ENCODE measurements at places on chromosomes 6 and 20. TPM values are rescaled to one million over a fixed set of nuclear protein-coding genes. Genes with fewer than 3 reads are reported as not detected.
A peak's percentile ranks its signal among the peaks of the same experiment; 100 is the strongest.

FBXO5 gene
- 80.7 TPM for total RNA-seq

RAB23 gene
- total RNA-seq, result 43.7 TPM

TSPO2 gene
- not detected for total RNA-seq

OVOL2 gene
- total RNA-seq, result 0.62 TPM

KPNA5 gene
- total RNA-seq, result 26.0 TPM

CYP39A1 gene
- 7.1 TPM for total RNA-seq

RIMS1 gene
- 2.5 TPM for total RNA-seq

FUT9 gene
- total RNA-seq, result 6.3 TPM

PRDM1 gene
- 0.37 TPM for total RNA-seq

CHRNA4 gene
- not detected for total RNA-seq

MCHR2 gene
- total RNA-seq, result not detected

MAN1A1 gene
- 4.0 TPM for total RNA-seq

ZNF311 gene
- 2.0 TPM for total RNA-seq

DNA sequence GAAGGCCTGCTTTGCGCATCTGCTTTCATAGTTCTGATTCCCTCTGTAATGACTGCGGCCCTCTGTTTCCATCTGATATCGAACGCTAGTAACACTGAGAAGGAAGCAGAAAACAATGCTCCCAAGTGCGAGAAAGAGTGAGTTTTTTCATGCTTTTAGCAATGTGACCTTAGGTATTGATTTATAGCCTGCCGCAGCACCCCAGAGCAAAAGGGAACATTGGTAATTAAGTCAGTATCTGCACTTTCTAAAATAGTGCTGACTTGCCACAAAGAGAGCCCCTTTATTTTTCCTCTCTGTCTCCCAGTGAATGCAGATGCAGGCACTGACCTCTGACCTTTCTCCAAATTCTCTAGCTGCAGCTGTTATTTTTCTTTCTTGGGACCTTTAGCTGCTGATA lies 129.8 kb downstream of the HDGFL1 start:
- peak; percentile 56 for DNase-seq

GRCh38 chr6:3068329-3069214 lies at the start of gene RIPK1:
Gene RIPK1 (plus strand): TSS chr6:3068494. CDS start chr6:3076824, 8,330 bp downstream.
- DNase-seq, result peak; percentile 91

- peak; percentile 72 for DNase-seq
Observed at GRCh38 chr6:1311400-1312202, at the start of gene FOXQ1. Gene FOXQ1 (plus strand): TSS chr6:1312098. CDS start chr6:1312705, 607 bp downstream.

GRCh38 chr6:105850261-105851112 lies 235.6 kb upstream of the PRDM1 start:
- peak; percentile 53 for DNase-seq

GRCh38 chr20:59010321-59010994 lies 3.4 kb upstream of the CTSZ start:
- no peak for DNase-seq

DNA sequence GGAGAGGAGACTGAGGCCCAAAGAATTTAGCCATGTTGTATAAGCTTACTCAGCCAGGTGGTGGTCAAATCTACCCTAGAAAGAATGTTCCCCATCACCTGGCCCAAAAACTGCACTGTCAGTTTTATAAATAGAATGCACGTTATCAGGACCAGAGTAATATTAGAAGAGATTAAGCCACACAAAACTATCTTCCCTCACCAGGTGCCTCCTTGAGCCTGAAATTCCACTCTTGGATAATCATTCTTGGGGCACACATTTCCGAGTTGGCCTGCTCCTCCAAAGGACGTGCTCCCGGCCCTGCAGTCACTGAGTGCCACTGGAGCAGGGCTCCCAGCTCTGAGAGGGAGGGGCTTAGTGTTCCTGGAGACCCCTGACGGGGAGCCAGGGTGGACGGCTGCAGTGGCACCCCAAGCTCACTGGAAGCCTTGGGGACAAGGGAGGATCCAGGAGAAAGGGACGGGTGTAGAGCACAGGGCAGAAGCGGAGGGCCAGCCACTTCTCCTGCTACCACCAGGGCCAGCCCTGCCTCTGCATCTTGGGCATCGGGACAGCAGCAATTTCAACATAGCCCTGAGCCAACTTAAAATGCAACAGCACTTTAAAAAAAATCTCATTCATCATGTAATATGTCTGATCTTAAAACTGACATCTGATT lies 160.8 kb upstream of the QKI start:
- no peak for DNase-seq

DNA sequence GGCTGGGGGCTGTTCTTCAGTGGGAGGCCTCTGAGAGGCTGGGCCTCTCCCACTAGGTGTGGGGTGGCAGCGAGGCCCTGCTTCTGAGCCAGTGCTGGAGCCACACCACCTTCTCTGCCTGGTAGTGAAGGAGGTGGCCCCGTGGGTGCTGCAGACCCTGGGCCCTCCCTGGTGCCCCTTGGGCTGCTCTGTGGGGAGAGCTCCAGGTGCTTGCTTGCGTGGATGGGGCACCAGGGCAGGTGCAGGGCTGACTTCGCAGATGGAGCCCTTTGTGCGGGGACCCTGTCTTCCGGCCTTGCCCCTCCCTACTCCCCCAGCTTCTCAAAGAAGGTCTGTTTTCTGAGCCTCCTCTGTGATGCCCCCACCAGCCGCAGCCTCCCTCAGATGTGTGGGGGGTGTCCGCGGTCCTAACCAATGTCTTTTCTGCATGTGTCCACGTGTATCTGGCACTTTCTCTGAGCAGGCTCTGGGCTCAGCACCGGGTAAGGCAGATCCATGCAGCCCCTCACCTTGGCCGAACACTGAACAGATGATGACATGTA lies 17.2 kb upstream of the MYT1 start:
- DNase-seq, result no peak

- no peak for DNase-seq
Observed at GRCh38 chr6:80641591-80641990, 535.1 kb downstream of the BCKDHB start.

GRCh38 chr6:129302671-129303070 lies 407.3 kb downstream of the ARHGAP18 start:
- no peak for DNase-seq

DNA sequence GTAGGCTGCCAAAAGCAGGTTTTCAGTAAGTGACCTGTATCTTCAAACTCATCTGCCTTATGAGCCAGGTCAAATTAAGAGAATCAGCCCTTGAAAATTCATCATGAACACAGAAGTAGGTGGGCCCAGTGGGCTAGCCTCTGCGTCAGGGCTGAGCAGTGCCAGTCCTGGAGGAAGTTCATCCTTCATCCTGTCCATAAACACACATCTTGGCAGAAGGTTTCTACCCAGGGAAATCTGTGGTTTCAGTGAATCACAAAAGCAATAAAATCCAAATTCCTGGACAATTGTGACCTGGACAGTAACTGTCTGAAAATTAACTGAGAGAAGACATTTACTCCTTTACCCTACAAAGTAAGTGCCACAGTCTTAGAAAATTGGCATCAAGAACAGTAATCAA lies 72.4 kb downstream of the ATG5 start:
- no peak for DNase-seq

- peak; percentile 58 for DNase-seq
Observed at GRCh38 chr20:13839421-13840092, 54.7 kb downstream of the NDUFAF5 start.

DNA sequence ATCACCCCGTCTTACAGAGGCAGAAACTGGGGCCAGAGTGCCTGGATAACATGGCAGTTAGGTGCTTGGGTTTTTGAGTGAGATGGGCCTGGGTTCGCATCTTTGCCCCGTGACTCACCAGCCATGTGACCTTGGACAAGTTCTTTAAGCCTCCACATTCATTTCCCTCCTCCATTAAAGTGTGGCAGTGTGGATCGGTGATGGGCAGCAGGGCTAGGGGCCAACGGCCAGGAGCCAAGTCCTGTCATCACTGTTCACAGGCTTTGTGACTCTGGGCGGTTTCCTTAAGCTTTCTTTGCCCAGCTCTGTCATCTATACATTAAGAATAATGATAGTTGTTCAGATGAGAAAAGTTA lies 85.5 kb upstream of the PMEPA1 start:
- no peak for DNase-seq

GRCh38 chr6:148700741-148701311 lies 46.0 kb upstream of the UST start:
- DNase-seq, result peak; percentile 23

GRCh38 chr20:57913156-57913930 lies 203.5 kb upstream of the PMEPA1 start:
- no peak for DNase-seq

DNA sequence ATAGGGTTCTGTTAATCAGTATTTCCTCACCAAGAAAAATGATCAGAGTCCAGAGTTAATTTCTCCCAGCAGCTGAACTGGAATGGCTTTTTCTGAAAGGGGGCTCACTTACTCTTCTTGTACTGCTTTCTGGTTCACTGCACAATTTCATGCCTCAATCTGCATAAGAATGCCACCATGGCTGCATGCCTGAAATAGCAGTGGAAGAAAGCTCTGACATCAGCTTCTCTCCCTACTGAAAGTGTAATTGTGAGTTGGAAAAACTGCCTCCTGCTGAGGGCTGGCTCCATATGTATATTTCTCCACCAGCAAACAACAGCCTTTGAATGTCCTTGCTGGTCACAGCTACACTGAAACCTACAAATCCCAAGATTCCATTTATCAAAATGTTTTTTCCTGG lies 1027.2 kb upstream of the GJE1 start:
- DNase-seq, result peak; percentile 93

- no peak for DNase-seq
Observed at GRCh38 chr20:35007413-35007812, 51.7 kb downstream of the MYH7B start.

DNA sequence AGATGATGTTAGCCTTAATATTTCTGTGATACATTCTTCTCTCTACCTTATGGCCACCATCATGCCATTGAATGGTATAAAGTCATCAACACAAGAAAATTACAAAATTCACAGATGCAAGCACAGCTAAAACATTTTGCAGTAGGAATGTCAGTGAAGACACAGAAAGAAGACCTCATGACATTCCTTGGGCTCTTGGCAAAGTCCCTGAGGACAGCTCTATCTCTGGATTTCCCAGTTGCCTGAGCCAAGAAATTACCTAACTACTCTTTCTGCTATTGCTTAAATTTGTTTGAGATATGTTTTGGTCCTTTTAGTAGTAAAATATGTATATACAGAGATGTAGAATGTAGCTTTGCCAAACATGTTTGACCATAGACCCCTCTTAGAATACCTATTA lies 201.0 kb upstream of the STXBP5 start:
- DNase-seq, result no peak

- no peak for DNase-seq
Observed at GRCh38 chr6:53363341-53364079, 14.8 kb upstream of the ELOVL5 start.

GRCh38 chr20:48278961-48279481 lies 493.7 kb upstream of the SULF2 start:
- no peak for DNase-seq

DNA sequence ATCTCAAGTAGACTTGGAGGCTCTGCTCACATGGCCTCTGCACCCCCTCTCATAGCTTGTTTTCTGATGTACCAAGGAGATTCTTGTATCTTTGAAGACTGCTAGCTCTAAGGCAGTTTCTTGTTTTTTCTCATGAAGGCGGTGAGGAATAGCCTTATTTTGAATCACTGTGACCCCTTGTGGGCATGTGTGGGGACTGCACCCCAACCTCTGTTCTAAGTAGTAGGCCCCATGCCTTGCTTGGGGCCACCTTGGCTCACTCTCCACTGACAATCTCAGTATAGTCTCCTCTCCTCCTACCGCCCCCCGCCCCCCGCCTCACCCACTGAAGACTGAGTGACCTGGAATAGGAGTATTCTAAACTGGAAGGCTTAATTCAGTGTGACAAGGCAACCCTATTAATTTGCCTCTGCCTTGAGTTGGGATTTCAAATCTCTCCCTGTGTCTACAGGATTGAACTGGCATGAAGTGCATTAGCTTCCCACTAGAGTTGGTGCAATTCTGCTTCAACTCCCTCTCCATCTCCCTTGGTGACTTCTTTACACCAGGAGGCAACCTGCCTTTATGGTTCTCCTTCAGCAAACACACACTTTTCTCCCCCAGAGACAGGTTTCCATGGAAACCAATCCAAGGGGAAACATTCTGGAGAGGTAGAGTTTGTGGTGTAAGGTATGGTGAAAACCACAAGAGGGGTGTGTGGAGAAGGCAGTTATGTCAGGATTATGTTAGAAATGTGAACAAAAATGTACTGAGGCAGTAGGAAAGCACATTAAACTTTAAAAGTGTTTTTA lies 75.4 kb upstream of the ECI2 start:
- DNase-seq, result peak; percentile 70

DNA sequence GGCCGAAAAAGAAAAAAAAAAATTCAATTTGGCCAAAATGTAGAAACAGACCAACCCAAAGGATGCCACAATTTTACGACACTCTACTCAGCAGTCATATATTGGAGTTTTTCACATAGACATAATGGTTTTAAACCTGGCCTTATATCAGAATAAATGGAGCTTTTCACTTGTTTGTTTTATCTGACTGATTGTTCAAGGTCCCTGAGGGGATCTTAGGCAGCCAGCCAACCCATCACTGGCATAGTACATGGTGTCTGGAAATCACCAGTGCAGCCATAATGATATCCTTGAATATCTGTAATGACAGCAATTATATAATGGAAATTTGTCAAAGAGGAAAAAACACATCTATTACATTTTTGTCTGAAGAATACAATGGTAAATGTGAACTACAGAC lies 96.9 kb downstream of the PRSS35 start:
- DNase-seq, result no peak

GRCh38 chr6:163017801-163018200 lies 290.0 kb downstream of the PACRG start:
- no peak for DNase-seq

GRCh38 chr6:76707630-76708029 lies 635.2 kb upstream of the IMPG1 start:
- no peak for DNase-seq

DNA sequence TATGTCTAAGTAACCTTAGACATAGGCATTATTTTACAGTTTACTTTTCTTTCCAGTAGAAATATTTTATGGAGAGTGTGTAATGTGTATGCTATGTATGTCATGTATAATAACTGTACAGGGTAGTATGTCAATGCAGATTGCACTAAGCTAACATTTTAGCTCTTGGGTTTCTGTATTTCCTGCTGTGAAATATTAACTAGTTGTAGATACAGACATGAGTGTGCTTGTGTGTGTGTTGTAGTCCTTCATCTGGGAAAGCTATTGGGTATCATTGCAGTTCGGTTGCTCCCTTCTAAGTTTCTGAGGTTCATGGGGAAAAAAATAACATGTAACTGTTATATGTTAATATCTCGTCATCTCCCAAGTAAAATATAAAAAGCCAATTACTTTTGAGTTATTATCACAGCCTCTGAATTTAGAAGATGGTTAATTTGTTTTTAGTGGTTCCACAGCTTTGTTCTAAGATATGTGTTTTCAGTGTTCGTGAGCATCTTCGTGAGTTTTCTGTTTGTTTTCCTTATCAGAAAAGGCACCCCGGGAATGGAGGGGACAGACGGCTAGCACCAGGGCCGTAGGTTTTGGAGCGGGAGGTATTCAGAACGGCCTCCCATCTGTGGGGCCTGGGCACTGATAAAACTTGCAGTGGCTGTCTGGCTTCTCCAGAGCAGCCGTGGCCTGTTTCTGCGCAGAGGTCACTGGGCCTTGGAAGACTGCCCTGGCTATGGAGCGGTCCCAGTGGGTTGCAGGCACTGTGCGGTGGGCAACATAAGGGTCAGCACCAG lies 215.0 kb downstream of the ARID1B start:
- DNase-seq, result no peak

Measured in neural progenitor cell (in vitro differentiated cells).